CD8-positive, alpha-beta T cell (primary cell): ENCODE measurements at places on chromosomes 16 and 17. TPM values are rescaled to one million over a fixed set of nuclear protein-coding genes. Genes with fewer than 3 reads are reported as not detected.

GRCh38 chr17:70956726-70957125 is 787.4 kb downstream of the KCNJ2 start:
- no peak for DNase-seq

DNA sequence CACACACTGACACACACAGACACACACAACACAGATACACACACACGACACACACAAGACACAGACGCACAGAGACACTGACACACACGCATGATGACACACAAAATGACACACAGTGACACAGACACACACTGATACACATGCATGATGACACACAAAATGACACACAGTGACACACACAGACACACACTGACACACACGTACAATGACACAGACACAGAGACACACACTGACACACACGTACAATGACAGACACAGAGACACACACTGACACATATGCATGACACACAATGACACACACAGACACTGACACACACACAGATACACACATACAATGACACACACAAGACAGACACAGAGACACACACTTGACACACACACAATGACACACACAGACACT is 10.3 kb downstream of the CACNG1 start:
- no peak for DNase-seq

- no peak for DNase-seq
Measured at GRCh38 chr16:81505011-81505661, 60.5 kb downstream of the CMIP start.

DNA sequence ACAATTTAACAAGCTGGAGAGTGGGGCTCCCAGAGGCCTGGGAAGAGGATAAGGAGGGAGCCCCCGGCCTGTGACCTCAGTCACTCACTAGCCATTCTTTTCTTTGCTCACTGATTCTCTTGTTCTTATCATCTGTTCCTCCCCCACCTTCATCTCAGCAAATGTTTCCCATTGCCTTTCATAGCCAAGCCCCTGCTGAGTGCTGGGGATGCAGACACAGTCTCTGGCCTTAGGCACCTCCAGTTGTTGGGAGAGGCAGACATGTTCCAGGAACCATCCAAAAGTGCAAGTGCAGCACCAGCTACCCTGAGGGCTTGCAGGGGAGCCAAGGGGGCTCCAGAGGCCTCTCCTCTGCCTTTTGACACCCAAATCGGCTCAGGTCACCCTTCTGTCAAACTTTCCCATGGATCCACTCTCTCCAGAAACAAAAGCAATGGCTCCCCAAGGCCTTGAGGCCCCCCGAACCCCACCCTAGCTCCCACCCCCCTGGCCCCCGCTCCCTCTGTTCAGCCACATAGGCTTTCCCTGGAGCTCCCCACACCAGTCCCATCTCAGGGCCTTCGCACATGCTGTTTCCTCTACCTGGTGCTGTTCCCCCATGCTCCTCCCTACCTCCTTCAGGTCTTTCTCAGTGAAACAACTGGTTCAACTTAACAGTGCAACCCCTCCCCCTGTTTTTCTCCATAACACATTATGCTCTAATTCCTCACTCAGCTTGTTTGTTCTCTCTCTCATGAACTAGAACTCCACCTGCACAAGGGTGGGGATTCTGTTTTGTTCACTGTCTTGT is 14.9 kb upstream of the KCNJ12 start:
- DNase-seq: no peak

DNA sequence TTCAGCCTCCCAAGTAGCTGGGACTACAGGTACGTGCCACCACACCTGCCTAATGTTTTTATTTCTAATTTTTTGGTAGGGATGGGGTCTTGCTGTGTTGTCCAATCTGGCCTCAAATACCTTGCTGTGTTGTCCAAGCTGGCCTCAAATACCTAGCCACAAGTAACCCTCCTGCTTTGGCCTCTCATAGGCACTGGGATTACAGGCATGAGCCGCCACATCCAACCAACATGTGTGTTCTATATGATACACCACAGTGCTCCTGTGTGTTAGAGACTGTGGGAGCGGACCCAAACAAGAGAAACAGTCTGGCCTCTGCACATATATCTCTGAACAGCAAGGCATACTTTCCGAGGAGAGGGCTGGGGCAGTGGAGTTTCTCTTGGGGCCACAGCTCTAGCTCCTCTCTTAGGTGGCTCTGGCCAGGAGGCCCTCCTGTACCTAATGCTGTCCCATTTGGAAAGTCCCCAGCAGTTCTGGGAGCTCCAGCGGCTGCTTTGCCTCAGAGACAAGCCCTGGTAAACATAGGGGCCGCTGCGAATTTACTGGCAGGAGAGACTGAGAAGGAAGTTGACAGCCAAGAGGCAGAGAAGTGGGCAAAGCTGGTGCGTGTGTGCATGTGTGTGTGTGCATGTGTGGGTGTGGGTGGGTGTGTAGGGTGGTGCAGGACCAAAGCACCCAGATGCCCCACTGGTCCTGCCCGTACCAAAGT is 95.0 kb downstream of the RAB11FIP4 start:
- no peak for DNase-seq

DNA sequence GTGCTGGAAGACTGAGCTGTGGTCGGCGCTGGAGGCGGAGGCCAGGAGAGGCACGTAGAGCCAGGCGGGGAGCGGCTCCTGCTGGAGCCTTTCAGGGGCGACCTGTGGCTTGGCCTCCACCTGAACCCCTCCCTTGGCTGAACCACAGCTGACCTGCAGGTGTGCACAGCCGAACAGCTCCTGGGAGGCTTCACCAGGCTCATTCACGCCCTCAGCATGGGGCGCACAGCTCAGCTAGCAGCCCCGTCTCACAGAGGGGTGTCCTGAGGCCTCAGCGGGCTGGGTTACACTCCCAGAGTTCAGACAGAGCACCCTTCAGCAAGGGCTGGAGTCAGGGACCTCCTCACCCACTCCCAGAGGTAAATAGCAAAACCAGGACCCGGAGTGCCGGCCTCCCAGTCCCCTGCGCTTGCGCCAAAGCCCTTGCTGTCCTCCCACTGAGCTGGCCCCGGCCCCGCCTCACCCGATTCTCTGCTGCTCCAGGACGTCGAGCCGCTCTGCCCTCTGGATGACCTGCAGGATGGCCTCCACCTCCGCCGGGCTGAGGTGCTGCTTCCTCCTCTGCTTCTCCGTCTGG is 31.7 kb downstream of the RPH3AL start:
- no peak for DNase-seq

DNA sequence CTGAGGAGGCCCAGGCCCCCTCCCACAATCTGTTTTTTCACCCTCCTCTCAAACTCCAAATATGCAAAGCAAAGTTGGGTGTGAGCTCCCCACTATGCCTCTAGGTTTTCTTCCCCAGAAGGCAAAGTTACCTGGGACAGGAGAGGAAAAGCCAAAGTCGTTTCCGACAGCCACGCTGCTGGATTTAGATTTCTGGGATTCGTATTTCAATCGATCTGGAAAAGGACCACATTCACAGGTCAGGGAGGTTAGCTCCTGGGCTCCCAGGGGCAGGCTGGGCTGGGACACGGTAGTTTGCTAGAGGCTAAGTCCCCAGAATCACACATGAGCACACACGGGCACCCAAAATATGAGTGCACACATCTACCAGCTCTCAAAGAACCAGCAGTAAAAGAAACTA is 21.3 kb upstream of the MRPS23 start:
- no peak for DNase-seq

DNA sequence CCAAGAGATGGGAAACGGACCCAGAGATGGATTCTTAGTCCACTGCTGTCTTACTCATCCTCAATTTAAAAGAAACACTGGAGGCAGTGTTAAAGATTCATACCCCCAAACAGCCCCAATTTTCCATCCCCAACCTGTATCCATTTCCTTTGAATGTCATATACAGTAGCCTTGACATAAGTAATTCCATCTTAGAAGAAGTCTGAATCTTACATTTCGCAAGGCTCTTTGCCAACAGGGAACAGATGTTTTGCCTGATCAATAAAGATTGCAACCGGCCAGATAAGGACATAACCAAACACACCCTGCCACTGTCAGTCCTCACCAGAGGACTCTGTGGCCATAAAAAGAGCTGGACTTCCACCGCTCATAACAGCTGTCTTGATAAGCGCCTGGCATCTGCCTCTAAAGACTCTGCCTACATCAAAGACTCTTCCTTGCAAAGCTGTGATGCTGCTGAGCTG is 59.0 kb upstream of the MED9 start:
- DNase-seq: no peak

- DNase-seq: no peak
Measured at GRCh38 chr17:6994666-6995256, 1.1 kb upstream of the ALOX12 start.

DNA sequence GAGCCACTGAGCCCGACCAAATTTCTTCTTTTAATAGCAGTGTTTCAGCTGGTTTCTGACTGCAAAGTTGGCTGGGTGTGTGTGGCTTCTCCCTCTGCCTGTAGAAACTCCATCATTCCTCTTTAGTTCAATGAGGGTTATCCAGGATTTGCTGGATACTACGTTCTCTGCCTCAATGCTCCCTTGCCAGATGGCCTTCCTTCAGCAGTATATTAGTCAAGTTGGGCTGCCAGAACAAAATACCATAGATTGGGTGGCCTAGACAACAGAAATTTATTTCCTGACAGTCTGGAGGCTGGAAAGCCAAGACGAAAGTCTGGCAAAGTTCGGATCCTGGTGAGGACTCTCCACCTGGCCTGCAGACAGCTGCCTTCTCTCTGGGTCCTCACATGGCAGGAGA is 103.7 kb downstream of the NOG start:
- DNase-seq: no peak

The OR3A3 gene
- total RNA-seq: not detected

The SPATA22 gene
- total RNA-seq: not detected

The KRT28 gene
- total RNA-seq: not detected

The NAA38 gene
- total RNA-seq: 14.3 TPM

DNA sequence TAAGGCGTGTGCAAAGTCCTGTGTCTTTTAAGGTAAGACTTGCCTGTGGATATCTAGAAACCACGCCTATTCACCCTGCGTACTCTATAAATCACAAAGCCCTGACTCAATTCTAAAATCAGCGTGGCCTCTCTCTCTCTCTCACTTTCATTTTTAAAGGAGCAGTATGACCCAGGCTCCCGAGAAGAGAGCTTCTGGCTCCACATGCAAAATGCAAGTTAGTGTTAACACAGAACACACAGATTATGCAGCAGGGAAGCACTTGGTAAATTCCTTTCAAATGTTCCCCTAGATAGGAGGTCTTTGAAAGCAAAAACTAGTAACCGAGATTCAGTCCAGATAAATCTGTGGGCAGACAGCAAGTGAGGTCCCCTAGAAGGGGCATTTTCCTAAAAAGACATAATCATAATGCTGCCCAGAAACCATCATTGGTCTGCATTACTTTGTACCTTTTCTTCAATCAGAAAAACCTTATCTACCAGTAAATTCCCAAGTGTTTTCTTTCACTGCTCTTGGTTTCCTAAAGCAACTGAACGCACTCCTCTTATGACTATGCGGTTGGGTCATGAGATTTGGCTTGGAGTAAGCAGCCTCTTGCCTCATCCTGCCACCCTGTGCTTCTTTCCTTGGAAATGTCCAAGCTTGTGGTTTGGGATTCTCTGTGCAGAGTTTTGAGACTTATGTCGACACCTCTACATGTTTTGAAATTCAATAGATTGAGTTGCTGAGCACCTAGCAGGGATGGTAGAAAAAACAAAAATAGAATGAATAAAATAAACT is 31.7 kb upstream of the KCNJ2 start:
- DNase-seq: no peak

- no peak for DNase-seq
Measured at GRCh38 chr17:10139577-10139976, 58.8 kb downstream of the GAS7 start.

DNA sequence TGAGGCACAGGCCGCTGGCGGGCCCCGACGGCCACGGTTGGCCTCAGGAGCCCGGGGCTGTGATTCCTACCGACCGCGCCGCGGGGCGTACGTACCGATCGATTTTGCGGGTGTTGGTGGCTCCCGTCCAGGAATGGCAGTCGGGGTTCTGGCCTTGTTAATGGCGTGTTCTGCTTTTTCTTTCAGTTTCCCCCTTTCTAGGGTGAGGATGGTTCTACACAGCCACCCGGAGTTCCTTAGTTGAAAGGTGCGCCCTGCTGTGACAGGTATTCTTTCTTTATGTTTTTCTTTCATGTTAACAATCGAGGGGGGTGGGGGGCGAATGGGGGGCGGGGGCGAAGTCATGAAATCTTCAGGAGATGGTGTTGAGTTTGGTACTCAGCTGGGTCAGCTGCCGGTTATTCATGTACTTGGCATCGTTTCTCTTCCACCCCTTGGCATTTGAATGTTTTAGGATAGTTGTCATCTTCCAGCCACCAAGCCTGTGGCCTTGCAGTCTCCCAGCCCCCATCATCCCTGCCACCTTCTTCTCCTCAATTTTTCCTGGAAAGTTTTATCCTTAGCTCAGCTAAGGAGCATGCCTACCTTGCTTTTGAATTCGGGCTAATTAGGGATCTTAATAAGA is 802 bp downstream of the CYLD start:
- DNase-seq: no peak

The SARM1 gene
- 12.9 TPM for total RNA-seq

The MYH1 gene
- not detected for total RNA-seq

The CCL8 gene
- not detected for total RNA-seq

GRCh38 chr17:1487939-1488825 is 4.3 kb downstream of the MYO1C start:
- DNase-seq: peak; percentile 75

The MLX gene
- total RNA-seq: 18.3 TPM

DNA sequence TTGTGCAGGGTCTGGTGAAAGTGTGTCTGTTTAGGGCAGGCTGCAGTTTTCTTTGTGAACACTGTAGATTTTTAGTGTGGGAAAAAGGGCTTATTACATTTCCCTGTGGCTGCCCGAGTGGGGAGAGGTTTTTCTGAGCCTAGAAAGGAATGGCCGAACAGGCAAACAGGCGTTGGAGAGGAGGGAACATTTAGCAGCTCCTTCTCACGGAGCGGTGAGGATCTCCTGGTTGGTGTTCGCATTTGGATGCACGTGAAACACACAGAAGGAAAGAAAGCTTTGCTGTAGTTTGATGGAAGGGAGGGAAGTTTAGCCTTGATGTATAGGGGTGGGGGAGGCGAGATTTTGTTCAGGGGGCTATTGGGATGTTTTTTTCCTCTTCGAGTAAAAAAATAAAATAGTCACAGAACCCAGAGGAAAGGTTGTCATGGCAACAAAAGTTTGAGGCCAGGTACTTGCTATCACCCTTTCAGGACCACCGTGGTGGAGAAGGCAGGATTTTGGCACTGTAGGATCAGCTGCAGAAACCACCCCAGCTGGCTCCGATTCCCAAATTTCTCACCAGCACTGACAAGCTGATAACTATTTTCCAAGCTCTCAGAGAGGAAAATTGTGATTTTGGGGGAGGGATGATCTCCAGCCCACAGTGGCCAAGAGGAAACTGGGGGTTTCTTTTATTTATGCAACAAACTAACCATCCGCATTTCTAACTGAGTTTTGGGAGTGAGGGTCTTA is 3.5 kb downstream of the GSG1L start:
- DNase-seq: no peak

DNA sequence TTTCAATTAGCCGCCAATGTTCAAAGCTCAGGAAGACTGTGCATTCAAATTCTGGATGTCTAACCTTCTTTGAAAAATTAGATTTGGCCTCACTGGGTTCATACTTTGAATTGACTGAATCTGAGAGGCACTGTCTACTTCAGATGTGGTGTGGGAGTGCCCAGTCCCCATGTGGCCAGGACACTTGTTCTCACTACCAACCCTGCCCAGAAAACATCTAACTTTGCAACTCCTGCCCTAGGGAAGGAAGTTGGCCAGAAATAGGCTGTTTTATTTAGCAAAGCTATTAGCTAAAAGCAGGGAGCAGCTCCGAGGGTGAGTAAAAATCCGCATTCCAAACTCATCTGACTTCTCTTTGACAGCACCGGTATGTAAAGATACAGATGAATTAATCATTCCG is 86.3 kb downstream of the XYLT1 start:
- no peak for DNase-seq

The TTYH2 gene
- total RNA-seq: 4.6 TPM
